HAP-1 (cell line): ENCODE measurements at places on chromosomes 1 and 21.

DNA sequence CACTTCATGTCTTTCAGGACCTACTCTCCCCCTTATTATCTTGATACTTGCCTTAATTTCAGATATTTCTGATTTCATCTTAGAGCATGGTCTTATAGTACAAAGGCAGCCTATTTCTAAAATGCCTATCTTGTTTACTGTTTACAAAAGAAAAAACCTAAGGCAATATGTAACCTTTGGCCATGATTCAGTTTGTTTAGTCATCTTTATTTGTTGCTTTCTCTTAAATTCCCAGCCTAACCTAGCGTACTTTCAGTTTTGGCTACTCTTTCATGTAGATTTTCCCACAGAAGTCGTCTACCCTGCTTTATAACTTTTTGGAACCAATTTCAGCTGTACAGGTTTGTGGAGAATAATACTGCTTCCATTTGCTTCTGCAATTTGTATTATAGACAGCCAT lies 81.8 kb downstream of the KIF1B start:
- no peak for DNase-seq

- no peak for DNase-seq
These were observed 9.5 kb downstream of the PSMB4 start for GRCh38 chr1:151408891-151409290.

GRCh38 chr1:14220811-14221210 lies 377.7 kb upstream of the KAZN start:
- no peak for DNase-seq

DNA sequence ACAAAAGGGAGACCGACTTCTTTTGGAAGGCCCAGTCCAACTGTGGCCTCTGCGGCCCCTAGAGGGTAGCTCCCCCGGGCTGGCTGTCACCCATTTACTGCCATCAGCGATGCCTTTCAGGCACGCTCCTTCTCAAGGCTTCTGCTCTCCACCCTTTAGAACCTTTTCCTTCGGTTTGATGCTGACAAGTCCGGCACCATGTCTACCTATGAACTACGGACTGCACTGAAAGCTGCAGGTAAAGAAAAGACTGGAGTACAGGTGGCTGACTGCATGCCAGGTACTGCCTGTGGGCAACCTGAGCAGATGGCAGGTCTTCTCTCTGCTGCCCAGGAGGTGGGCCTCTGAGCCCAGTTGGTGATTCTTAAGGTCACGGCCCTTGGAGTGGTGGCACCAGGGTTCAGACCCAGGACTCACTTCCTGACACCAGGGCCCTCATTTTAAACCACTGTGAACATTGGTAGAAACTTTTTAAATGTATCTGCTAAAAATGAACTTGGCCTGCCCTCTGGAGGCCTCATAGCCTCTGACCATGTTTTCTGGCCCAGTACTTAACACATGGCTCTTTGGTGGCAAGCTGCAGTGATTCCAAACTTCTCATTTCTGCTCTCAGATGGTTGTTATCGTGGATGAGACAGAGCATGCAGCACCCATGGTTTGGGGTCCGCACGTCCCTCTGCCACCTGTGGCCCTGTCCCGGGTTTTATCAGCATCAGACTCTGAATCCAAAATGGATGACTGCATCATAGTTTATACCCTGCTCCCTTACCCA lies 45.7 kb downstream of the CAPN9 start:
- DNase-seq, result no peak

GRCh38 chr1:40314721-40315238 lies 2.3 kb downstream of the COL9A2 start:
- no peak for DNase-seq

- no peak for DNase-seq
These were observed 3.1 kb downstream of the FLG2 start for GRCh38 chr1:152356736-152357135.

DNA sequence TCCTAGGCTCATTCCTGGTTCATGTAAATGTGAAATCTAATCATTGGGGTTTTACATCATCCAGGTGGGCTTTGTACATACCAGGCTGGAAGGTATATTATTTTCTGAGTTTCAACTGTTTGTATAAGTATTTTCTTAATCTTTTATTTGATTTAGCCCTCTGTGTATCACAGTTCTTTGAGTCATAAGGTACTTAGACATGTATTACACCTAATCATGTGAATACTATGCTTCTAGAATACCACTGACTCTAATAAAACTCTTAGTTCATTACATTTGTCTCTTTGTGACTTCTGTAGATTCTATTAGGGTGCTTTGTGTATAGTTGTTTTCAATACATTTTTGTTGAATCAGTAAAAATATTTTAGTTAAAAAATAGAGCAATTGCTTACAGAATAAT lies 92.8 kb downstream of the ZFYVE9 start:
- no peak for DNase-seq

GRCh38 chr1:31977385-31978131 lies 36.1 kb upstream of the KHDRBS1 start:
- DNase-seq, result peak; percentile 21

- DNase-seq, result no peak
These were observed 111.5 kb downstream of the PSMG1 start for GRCh38 chr21:39071623-39072214.

DNA sequence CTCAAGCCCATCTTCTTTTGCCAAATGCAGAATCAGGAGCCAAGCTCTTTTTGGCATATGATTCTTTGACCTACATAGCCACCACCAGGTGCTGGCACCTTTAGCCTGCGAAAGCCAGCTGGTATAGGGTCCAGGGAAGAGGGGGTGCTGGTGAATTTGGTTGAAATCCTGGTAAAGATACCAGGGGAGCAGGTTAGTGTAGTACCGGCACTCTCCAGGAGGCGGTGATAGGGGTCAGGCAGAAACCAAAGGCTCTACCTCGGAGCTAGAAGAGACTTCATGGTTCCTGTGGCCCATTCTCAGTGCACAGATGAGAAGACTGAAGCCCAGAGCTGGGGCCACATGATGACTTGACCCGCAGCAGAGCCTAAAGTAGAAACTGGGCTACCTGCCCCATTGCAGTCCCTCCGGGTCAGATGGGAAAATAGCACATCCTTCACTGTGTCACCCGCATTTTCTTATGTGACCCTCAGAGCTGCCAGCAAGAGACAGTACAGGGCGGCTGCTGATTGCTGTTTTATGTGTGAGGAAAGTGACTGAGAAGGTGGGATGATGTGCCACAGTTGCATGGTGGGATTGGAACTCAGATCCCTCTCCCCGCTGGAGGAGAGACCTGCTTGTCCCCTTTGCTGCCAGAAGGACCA lies 36.0 kb upstream of the IL19 start:
- DNase-seq, result peak; percentile 82

DNA sequence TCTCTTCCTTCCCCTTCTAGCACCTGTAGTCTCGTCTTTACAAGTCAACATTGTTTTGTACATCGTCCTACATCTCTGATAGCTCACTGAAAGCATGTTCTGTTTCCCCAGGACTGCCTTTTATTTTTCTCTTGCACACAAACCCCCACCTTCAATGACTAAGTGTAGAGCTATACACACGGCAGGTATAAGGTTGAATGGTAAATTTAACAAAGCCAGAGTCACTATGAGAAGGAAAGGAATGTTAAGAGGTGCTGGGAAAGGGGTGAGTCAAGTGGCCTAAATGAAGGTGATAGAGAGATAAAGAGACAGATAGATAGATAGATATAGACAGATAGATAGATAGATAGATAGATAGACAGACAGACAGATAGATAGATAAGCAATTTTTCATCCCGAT lies 134.3 kb upstream of the ATP1B1 start:
- no peak for DNase-seq

DNA sequence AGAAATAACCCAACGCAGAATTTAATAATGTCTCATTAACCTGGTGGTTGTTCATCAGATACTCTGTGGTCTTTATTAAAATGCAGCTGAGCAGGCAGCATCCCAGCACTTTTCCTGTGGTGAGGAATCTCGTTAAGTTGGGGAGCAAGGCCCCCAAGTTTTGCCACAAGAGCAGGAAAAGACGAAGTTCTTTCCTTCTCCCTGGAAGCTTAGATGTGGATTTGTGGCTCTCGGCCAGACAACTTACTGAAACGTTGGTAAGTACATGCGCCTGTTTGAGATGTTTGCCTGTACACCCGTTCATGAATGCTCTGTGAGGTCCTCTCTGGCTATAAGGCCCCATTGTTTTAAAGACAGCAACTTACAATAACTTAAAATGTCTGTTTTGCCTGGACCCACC lies 34.3 kb upstream of the PDE9A start:
- no peak for DNase-seq

GRCh38 chr1:54464477-54465146 lies 58.4 kb upstream of the SSBP3 start:
- DNase-seq, result no peak

DNA sequence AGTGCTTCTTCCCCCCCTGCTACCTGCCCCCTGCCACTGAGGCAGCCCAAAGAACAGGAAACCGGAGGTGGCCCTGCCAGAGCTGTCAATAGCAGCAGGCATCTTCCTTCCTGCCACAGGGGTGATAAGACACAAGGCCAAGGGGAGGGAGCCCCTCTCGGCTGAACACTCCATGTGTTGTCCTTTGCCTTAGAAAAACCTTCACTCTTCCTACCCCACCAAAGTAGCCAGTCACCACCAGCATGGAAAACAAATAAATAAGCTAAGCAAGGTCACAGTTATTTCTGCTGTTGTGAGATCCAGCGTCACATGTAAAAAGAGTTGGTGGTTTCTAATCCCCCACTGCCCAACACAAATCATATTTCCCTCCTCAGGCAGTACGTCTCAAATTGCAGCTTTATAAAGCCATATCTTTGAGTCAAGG lies 104.8 kb upstream of the DPT start:
- DNase-seq, result no peak

GRCh38 chr1:4778056-4778455 lies 123.6 kb downstream of the AJAP1 start:
- no peak for DNase-seq

- DNase-seq, result no peak
These were observed 507.1 kb downstream of the BRINP3 start for GRCh38 chr1:189970331-189971230.

GRCh38 chr1:26915204-26915842 lies 1.5 kb upstream of the NR0B2 start:
- DNase-seq, result no peak

GRCh38 chr1:209751627-209752231 lies 4.1 kb upstream of the TRAF3IP3 start:
- no peak for DNase-seq

- DNase-seq, result peak; percentile 56
These were observed 4.9 kb upstream of the SLC44A5 start for GRCh38 chr1:75615613-75616435.
